ENCODE measurements at places on chromosomes 2 and 18. TPM values are rescaled to one million over a fixed set of nuclear protein-coding genes. Genes with fewer than 3 reads are reported as not detected.

KIF1A gene
- 358 TPM for total RNA-seq

ARL6IP6 gene
- 32.3 TPM for total RNA-seq

CABLES1 gene
- 8.1 TPM for total RNA-seq

CELF4 gene
- 150 TPM for total RNA-seq

OTOS gene
- not detected for total RNA-seq

LRATD1 gene
- 63.2 TPM for total RNA-seq

AMER3 gene
- 33.7 TPM for total RNA-seq

GPR75 gene
- 29.5 TPM for total RNA-seq

NXPH2 gene
- total RNA-seq: 19.4 TPM

MYOM1 gene
- total RNA-seq: 10.4 TPM

SCYGR8 gene
- total RNA-seq: not detected

CXCR4 gene
- 46.8 TPM for total RNA-seq

PCARE gene
- 0.23 TPM for total RNA-seq

TXNDC9 gene
- total RNA-seq: 56.1 TPM

CD28 gene
- 0.69 TPM for total RNA-seq

NEB gene
- 3.2 TPM for total RNA-seq

ADGRF3 gene
- not detected for total RNA-seq

D2HGDH gene
- total RNA-seq: 12.9 TPM
